Sigmoid colon (tissue), 7 donors: ENCODE measurements at places on chromosomes 3 and 15. TPM values are rescaled to one million over a fixed set of nuclear protein-coding genes. Genes with fewer than 3 reads are reported as not detected.

- DNase-seq, result no peak
These were observed 953.1 kb downstream of the FHIT start for GRCh38 chr3:60298141-60298540.

DNA sequence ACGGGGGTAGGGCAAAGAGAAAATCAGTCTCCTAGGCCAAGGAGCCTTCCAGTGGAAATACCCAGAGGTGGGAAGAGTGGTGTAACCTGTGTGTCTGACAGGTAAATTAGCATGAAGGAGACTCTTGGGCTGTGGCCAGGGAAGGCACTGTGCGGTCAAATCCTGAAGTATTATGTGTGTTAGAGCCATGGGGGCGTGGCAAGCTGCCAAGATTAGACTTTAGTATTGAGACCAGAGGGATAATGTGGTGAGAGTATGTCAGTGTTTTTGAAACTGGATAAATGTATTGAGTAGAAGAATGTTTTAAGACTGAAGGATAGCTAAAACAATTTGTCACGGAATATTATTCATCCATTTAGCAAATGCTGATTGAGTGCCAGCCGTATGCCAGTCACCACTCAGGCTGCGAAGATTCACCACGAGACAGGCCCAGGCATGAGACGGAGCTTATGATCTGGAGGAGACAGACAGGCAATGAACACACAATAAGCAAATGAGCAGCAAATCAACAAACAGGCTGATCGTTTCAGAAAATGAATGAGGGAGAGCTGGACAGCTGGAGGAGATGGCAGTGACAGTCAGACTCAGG lies 445.9 kb downstream of the MCTP2 start:
- DNase-seq, result no peak

GRCh38 chr15:90174140-90174875 lies 26.8 kb upstream of the SEMA4B start:
- peak; percentile 99 for DNase-seq

DNA sequence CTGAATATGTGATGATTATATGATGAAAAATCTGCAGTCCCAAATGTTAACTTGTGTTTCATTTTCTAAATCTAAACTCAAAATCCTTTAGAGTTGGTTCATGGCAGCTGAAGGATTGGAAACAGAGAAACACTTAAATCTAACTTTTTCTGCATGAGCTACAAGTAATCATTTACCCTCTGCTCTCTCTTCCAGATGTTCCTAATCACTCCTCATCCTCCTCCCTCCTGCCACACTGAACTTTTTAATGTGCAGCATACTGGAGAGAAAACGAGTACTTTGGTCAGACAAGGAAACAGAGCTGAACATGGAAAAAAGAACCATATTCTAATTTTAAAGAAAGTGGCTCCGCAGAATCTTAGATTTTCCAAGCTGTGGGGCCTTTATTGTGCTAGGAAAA lies 321.2 kb upstream of the COL8A1 start:
- no peak for DNase-seq

GRCh38 chr3:23474580-23475357 lies 271.6 kb downstream of the UBE2E2 start:
- DNase-seq, result no peak

GRCh38 chr3:24687671-24688070 lies 193.0 kb upstream of the THRB start:
- DNase-seq, result no peak

GRCh38 chr3:140023616-140024530 lies 88.9 kb downstream of the CLSTN2 start:
- DNase-seq, result peak; percentile 72

DNA sequence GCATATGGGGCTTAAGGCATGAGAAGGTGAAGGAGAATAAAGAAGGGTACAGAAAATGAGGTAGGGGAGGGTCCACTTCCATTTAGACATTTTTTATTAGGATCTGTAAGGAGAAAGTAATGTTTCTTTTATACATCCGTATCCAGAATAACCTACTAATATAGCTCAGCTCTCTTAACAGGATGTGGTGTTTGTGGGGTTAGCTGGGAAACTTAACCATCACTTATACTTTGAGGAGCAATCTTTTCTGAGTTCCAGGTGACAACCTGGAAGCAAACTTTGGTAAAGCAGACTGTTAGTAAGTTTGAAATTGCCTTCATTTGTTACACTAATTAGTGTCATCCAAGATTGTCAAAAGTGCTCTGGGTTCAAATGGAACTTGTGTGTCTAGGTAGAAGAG lies 36.6 kb downstream of the BUB1B start:
- no peak for DNase-seq

DNA sequence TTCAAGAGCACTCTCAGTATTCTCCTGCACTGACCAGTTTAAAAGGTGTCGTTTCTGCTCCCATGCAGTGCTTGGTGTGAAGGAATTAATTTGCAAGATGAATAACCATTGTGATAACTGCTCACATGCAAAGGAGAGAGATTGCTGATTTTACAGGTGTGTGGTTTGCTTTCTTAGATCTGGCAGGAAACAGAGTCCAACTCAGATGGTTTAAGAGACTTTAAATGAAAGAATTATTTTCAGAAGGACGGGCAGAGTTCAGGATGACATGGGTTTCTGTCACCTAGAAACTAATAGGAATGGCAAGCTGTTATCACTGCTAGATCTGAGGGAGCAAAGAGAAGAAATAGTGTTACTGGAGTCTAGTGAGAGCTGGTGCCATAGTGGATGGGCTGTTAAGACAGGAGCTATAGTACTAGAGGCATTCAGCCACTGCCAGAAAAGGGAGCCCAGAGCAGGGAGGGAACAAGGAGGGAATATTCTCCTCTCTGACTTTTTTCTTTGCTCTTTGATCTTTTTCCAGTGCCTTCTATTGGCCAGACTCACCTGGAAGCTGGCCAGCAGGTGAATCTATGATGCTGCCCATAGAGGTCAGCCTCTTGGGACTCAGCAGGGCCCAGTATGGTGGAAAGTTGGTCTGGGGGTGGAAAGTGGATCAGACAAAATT lies 14.9 kb downstream of the ATXN7 start:
- DNase-seq, result no peak

Gene FBXO40
- polyA plus RNA-seq, result not detected
